ENCODE measurements at places on chromosomes 7 and 10. TPM values are rescaled to one million over a fixed set of nuclear protein-coding genes. Genes with fewer than 3 reads are reported as not detected.
A peak's percentile ranks its signal among the peaks of the same experiment; 100 is the strongest.

DNA sequence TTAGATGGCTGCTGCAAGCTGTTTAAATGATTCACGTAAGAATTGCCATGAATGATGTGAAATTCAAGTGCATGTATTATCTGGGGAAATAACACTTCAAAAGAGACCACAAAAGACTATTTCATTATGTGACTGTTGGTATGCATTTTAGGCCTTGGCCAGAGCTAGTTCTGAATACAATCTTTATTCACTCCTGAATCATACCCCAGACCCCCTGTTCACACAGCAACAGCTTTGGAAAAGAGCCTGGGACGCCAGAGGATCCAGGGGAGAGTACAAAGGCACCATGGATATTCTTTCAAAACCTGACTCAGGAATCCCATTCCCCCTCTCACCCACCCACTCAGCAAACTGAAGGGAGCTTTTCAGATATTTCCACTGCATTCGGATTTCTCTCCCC lies 377.1 kb upstream of the DPP6 start:
- no peak for DNase-seq

DNA sequence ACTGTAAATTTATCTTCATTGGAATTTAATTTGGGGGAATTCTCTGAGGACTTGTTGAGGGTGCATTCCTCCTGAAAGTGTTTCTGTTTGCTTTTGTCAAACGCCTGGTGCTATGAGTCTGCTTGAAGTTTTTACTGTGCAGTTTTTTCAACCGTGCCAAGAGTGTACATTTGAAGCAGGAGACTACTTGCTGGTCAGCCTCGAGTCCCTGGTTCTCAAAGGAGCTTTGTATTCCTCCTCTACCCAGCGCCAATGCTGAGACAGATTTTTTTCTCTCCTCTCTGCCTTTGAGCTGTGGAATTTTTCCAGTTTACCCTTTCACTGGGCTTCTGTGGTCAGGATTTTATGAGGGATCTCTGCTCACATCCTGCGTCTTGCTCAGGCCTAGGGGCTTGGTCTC lies 62.1 kb downstream of the NPY start:
- peak; percentile 77 for DNase-seq

- peak; percentile 21 for DNase-seq
These were observed 53.8 kb downstream of the TAX1BP1 start for GRCh38 chr7:27793780-27794179.

- no peak for DNase-seq
These were observed 32.1 kb downstream of the SGCE start for GRCh38 chr7:94623820-94624219.

DNA sequence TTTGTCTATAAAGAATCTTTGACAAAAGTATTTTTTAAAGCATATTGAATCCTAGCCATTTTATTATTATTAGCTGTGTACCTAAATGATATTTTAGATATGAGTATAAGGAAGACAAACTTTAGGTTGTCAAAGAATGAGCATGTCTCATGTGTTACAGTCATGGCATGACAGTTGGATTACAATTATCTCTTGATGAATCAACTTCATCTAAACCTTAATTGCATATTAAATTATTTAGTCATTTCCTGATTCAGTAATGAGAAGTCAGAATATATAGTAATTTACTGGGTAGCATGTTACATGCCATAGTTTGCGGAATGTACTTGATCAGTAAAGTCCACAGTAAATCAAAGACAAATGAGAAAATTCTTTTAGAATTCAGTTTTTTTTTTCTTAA lies 59.2 kb downstream of the MAPK8 start:
- DNase-seq: no peak

- no peak for DNase-seq
These were observed 183.1 kb upstream of the PRSS58 start for GRCh38 chr7:142440906-142441411.

- DNase-seq: no peak
These were observed 16.2 kb downstream of the HNRNPF start for GRCh38 chr10:43392748-43393147.

- DNase-seq: peak; percentile 70
These were observed 8.0 kb upstream of the ZNRF2 start for GRCh38 chr7:30276203-30276900.

DNA sequence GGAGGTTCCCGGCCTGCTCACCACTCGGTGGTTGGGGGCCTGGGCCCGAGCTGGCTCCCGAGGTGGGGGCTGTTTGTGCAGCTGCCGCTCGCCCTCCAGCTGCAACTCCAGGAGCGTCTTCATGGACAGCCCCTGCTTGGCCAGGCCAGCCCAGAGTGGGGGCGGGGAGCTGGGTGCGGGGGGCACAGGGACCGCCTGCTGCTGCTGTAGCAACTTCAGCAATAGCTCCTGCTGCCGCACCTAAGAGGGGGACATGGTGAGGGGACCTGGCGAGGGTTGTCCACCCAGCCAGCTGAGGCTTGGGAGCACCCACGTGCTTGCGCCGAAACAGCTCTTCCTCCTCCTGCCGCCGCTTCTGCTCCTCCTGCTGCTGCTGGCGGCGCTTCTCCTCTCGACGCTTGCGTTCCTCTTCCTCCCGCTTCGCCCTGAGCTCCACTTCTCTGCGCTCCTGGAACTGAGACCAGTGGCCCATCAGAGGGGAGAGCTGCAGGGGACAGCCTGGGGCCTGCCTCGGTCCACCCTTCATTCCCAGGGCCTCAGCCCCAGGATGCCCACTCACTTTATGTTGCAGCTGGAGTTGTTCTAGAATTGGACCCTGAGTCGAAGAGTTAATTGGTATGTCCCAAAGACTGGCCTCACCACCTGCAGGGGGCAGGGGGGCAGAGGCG lies 9.6 kb downstream of the GNB2 start:
- DNase-seq: no peak

- peak; percentile 79 for DNase-seq
These were observed 34.5 kb downstream of the FAM25A start for GRCh38 chr10:87054373-87055295.

DNA sequence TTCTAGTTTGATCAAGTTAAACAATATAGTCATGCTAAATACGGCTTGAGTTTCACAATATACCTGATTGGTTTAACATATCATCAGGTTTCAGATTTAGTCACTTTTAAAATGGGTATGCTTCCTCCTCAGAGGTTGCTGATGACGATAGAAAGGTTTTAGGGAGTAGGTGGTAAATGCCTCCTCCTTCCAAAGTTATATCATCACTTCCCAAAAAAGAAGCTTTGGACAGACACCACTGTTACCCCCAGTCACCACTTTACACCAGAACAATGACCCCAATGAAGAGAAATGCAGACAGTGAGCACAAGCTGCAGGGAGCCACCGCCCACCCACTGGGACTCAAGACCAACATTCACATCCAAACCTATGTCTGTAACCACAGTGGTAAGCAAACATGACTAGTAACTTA lies 244.6 kb downstream of the SORCS1 start:
- DNase-seq: no peak

- peak; percentile 78 for DNase-seq
These were observed 672.3 kb downstream of the TNS3 start for GRCh38 chr7:46909601-46910051.

Gene KCNIP2
- 1.2 TPM for total RNA-seq

Gene MRC1
- total RNA-seq: 0.03 TPM

Gene VAX1
- not detected for total RNA-seq

Gene NEUROD6
- total RNA-seq: not detected

Gene IRF5
- 2.3 TPM for total RNA-seq
